ENCODE measurements at places on chromosomes 7 and 10.

- no peak for DNase-seq
These were observed 7.7 kb downstream of the CCDC136 start for GRCh38 chr7:128799451-128799850.

GRCh38 chr7:125966278-125967048 is 1036.8 kb upstream of the POT1 start:
- no peak for DNase-seq

DNA sequence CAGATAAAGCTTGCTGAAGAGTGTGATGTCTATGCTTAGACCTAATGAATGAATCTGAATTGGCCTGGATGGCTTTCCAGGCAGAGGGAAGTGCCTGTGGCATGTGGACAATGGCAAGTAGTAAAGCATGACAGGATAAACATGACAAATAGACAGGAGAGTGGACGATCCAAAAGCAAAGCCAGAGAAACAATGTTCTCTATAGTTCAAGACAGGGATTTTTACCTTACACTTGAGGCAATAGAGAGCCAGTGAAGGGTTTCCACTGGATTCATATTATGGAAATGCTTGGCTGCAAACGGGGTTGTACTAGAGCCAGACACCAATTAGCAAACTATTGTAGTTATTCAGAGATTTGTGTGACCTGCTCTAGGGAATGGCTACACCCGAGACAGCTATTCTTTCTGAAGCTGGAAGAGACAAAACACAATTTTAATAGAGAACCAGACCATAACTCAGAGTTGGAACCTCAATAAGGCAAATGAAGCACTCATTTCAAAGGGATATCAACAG is 2.3 kb downstream of the AGMO start:
- no peak for DNase-seq

DNA sequence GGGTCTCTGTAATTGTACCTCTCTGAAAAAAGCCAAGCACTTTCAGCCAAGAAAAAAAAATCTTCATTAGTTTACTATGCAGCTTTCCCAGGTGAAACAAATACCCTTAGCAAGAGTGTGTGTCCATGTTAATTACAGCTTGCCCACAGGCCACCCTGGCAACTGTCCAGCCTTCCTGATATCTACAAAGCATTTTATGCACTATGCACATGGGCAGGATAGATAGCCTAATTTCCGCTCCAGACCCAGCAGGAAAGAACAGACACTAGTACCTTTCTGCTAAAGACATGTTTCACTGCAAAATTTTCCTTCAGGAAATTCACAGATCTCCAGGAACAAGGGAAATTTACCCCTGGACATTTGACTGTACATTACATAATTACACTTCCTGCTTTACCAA is 24.4 kb downstream of the CACNA2D1 start:
- no peak for DNase-seq

- DNase-seq, result no peak
These were observed 518.2 kb downstream of the SORCS3 start for GRCh38 chr10:105159268-105159667.

- no peak for DNase-seq
These were observed 139.0 kb downstream of the LRRN3 start for GRCh38 chr7:111229916-111230315.

DNA sequence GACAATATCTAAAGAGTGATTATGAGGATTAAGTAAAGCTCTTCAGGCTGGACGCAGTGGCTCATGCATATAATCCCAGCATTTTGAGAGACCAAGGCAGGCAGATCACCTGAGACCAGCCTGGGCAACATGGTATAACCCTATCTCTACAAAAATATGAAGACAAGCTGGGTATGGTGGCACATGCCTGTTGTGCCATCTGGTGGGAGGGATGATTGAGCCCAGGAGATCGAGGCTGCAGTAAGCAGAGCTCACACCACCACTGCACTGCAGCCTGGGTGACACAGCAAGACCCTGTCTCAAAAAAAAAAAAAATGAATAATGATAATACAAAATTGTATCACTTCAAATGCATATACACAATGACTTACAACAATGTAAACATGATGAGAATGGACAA is 195.6 kb upstream of the AUTS2 start:
- no peak for DNase-seq

DNA sequence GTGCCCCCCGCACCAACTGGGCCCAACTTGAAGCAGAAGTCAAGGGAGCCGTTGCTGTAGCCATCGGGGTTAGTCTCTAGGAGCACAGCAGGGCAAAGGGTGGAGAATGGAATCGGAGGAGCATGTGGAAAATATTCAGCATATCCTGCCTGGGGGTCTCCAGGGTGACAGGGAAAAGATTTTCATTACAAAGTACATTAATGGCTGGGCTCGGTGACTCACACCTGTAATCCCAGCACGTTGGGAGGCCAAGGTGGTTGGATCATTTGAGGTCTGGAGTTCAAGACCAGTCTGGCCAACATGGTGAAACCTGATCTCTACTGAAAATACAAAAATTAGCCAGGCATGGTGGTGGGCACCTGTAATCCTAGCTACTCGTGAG is 53.8 kb upstream of the ABLIM1 start:
- DNase-seq, result no peak

GRCh38 chr7:3374239-3374638 is 73.2 kb downstream of the SDK1 start:
- DNase-seq, result no peak

GRCh38 chr10:100448951-100449350 is 13.9 kb upstream of the WNT8B start:
- DNase-seq, result no peak

- no peak for DNase-seq
These were observed 480.8 kb upstream of the COBL start for GRCh38 chr7:51797371-51797770.

DNA sequence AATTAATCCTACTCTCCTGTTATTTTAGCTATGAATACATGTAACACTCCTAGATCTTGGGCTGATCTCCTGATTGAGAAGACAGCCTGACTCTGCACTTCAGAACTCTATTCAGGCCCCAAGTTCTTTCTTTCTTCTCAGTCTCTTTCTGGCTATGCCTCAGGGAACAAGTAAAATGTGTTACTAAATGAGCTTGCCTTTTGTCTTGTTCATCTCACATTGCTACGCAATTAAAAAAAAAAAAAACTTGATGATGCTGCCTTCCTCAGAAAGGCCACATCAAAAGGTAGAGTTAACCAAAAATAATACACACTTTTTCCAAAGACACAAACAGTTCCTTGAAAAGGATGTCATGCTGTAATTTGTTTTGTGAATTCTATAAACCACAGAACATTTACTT is 258.1 kb downstream of the TWIST1 start:
- no peak for DNase-seq

DNA sequence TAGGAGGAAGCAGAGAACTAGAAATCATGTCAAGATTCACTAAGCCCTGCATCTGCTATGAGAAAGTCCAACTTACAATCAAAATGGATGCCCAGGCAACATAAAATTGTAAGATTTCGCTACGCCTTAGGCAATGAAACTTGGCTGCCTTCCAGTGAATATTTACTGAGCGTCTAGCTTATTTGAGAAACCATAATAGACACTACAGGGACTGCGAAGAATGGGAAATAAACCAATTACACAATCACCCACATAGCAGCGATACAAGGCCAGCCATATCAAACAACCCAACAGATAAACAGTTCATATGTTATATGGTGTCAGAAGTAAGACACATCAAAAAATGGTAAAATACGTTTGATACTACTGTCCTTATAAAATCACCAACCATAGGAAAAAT is 545.0 kb upstream of the C7orf33 start:
- DNase-seq, result no peak

DNA sequence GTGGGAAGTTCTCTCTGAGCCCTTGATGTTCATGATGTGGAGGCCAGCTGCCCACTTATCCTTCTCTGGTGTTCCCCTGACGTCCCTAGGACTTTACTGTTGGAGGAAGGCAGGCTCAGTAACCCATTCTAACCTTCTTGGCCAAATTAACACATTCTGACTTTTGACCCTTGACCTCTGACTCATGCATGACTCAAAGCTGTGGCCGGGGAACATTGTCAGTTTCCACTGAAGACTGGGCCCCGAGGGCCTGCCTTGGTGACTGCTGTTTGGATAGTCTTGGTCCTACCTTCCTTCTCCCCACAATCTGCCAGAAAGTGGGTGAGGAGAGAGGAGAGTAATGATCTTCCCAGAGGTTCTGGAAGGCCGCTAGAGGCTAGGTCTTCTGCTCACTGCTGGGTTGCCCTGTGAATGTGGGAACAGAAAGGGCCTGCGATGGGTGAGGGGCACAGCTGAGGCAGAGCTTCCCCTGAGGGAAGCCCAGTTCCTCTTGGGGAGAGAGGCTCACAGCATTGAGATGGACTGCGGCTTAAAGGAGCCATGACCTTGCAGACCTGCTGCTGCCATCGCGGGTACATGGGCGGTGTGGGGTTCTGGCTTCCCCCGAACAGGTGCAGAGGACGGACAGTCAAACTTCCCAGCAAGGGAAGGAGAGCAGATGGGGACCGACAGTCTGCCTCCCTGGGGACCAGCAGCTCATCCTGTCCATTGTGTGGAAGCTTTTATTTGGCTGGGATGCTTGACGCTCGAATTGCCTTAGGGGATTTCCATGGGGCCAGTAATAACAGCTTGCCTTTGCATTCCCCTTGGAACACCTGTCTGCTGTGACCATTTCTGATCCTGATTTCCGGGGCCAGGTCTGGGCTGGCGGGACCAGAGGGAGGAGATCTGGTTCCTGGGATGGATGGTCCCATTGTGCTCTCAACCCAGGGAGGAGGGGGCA is 43.8 kb downstream of the ADAMTS14 start:
- peak; percentile 66 for DNase-seq

DNA sequence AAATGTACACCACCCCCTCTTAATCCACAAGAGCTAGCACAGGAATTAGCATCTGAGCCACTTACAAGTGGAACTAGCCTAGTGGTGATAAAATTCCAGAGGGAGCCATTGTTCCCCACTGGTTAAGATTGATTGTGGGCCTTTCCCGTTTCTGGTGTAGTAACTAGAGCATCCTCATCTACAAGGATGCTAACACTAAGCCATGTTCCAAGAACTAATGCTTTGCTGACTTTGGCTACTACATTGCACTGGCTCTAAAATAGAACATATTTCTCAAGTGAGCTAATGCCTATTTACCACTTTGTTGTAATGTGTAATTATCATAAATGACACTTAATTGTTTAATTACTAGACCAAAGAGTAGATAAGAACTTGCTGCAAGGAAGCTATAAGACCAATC is 143.7 kb downstream of the FZD1 start:
- no peak for DNase-seq

GRCh38 chr7:132575982-132576720 is at the start of gene PLXNA4:
TSS of gene PLXNA4 (minus strand) at chr7:132576470. CDS start at chr7:132508693, 67,777 bp downstream.
- DNase-seq, result no peak

GRCh38 chr7:51141451-51142003 is 175.1 kb downstream of the COBL start:
- no peak for DNase-seq

DNA sequence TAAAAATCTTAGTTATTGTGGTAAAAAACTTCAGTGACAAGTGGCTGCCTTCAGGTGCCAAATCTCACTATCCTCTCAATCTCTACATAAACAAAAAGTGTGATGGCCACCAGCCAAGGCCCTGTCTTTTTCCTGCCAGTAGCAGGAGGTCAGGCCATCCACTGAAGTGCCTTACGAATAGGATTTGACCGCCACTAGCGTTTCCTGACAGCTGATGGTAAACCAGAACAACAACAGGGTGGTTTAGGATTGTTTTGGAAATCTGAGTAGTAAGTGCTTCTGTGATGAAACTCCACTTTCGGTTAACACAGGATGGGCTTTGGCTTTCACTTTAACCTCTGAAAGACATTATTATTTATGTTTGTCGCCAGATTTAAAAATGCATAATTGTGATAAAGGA is 55.7 kb upstream of the OGDHL start:
- no peak for DNase-seq

DNA sequence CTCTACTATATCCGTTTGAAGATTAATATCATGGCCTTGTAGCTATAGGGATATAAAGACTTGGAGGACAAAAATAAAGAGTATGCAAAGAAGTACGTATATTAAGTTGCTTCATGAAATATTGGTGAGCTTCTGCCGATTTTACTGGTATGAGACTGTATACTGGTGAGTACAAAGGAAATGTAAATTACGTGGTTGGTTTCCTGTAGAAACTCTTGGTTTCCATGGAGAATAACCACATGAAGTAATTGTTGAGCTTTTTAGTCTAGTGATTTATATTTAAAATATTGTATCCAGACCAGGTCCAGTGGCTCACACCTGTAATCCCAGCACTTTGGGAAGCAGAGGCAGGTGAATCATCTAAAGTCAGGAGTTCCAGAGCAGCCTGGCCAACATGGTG is 32.2 kb upstream of the GLI3 start:
- DNase-seq, result no peak

GRCh38 chr7:148155826-148156225 is 434.7 kb upstream of the C7orf33 start:
- DNase-seq, result no peak

DNA sequence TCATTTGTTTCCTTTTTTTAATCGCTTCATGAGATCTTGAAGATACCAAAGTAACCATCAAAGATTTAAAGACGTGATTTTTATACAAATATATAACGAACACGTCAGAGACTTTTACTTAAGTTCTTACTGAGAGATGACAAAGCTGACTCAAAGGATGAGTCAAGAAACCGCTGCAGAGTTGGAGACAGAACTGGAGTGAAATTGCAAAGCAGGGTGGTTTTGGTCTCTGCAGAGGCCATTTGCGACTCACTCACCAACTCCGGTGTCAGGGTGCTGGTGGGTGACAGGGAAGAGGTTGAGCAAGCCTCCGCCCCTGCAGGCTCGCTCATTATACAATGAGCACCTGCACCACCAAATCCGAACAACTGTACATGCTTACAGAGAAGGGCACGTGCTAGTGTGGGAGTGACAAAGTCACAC is 75.2 kb downstream of the DNAJB6 start:
- peak; percentile 67 for DNase-seq

DNA sequence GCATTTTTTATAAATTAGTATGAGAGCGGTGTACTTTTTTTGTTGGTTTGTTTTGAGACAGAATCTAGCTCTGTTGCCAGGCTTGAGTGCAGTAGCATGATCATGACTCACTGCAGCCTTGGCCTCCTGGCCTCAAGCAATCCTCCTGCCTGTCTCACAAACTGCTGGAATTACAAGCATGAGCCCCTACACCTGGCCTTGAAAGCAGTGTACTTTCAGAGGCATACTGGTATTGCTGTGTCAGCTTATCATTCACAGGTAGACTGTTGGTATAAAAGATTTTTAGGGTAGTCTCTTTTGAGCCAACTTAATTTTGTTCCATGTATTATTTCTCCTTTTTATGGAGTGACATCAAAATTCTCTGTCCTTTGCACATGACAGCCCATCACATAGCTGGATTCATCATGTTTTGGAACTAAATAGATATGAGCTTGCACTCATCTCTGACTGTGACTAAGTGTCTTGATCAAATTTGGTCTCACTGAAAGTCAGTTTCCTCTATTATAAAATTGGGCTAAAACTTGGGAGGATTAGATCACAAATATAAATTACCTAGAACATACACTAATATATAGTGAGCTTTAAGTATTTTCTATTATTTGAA is 12.4 kb downstream of the GNAT3 start:
- DNase-seq, result peak; percentile 72

GRCh38 chr7:151309311-151309710 is 32.3 kb upstream of the NUB1 start:
- peak; percentile 40 for DNase-seq

GRCh38 chr7:108196004-108196403 is 65.8 kb upstream of the LAMB4 start:
- no peak for DNase-seq

All from HFF-Myc (cell line).